Activated T-helper 1 cell treated with anti-CD3 and anti-CD28 coated beads, Interleukin-12 subunit alpha, Interleukin-12 subunit beta, Interleukin-2, Interleukin-4 antibody, amounts not matched to agents 30 ng/mL and 10 ng/mL and 1 ng/mL, durations not matched to agents 14 hours and 24 hours and 36 hours (primary cell): ENCODE measurements at places on chromosomes 11 and 22. TPM values are rescaled to one million over a fixed set of nuclear protein-coding genes. Genes with fewer than 3 reads are reported as not detected.

Gene DENND6B
- 1.7 and 2.2 TPM in 2 replicates for total RNA-seq

Gene TPP1
- total RNA-seq, result 38.4 and 40.3 TPM in 2 replicates

DNA sequence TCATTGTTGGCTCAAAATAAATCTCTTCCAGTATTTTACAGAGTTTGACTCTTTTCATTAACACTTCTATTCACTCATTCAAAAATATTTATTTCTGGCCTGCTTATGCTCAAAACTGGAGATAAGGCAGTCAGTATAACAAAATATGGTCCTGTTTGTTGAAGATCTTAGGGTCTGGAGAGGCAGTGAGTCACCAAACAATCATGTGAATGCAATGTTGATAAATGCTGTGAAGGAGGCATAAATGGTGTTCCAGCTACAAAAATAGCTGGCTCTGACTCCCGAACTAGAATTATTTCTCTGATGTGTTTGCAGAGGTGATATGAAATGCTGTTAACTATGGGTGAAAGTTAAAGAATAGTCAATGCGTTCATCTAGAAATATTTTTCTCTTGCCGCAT is 390.6 kb downstream of the AASDHPPT start:
- H3K27ac ChIP-seq, result no peak overlapping the region
- H3K4me1 ChIP-seq, result no peaks in the 10 kb centered on the region
- H3K4me3 ChIP-seq, result no peak overlapping the region
- no peaks in the 10 kb centered on the region for H3K27me3 ChIP-seq

Gene POU2AF3
- 0.21 and 0.39 TPM in 2 replicates for total RNA-seq

Gene RANBP1
- total RNA-seq, result 509 and 524 TPM in 2 replicates

DNA sequence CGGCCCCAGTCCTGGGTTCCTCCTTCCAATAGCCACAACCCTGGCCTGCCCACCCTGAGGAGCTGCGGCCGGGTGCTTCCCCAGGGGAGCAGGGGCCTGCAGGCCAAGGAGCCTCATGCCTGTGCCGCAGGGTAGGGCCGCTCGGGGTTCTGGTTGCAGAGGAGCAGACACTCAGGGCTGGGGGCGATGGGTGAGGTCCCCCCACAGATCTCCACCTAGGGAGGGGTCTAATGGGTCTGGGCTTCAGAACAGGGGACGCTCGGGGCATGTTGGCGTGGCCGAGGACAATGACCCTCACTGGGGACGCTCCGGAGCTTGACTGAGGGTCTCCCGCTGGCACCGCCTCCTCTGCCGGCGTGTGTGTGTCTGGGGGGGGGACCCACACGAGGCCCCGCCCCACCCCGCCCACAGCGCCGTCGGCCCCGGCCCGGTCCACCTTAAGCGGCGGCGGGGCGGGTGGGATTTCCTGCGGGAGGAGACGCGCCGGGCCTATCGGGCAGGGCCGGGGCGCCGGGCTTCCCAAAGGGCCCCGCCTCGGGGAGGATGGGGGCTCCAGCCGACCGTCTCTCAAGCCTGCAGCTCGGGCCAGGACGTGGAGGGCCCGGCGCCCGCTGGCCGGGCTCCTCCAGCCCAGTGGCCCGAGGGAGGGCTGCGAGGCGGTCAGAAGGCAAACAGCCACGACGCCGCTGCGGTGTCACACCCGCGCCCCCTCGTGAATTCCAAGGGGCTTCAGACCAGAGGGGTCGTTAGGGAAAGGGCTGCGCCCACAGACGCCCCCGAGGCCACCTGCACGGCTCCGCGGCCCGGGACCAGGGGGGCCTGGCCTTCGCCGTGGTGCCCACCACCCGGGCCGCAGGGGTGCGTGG is 640 bp upstream of the ZDHHC8 start:
- H3K4me3 ChIP-seq, result peak overlapping the region; percentile 59
- H3K27me3 ChIP-seq, result no peaks in the 10 kb centered on the region
- DNase-seq, result peak; percentile 67

Gene SCGB1D2
- total RNA-seq, result not detected in 2 replicates

Gene MLC1
- total RNA-seq, result not detected in 2 replicates

DNA sequence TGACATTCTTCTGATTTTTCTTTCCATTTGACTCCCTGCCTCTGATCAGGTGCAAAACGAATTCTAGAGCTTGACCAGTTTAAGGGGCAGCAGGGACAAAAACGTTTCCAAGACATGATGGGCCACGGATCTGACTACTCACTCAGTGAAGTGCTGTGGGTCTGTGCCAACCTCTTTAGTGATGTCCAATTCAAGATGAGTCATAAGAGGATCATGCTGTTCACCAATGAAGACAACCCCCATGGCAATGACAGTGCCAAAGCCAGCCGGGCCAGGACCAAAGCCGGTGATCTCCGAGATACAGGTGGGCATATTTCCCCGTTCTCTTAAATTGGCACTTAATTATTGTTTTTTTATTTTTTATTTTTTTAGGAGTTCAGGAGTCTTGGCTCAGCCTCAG is 15.4 kb downstream of the XRCC6 start:
- no peak overlapping the region for H3K27ac ChIP-seq
- H3K36me3 ChIP-seq, result peaks cover 45% of the 10 kb centered on the region
- H3K27me3 ChIP-seq, result no peaks in the 10 kb centered on the region
- no peak overlapping the region for H3K4me3 ChIP-seq
- no peak for DNase-seq

GRCh38 chr11:134734141-134734845 is 322.3 kb upstream of the B3GAT1 start:
- no peak for DNase-seq
- no peak overlapping the region for H3K27ac ChIP-seq
- H3K27me3 ChIP-seq, result no peaks in the 10 kb centered on the region
- no peaks in the 10 kb centered on the region for H3K4me1 ChIP-seq
- no peak overlapping the region for H3K4me3 ChIP-seq

- DNase-seq, result no peak
- H3K36me3 ChIP-seq, result peaks cover 2% of the 10 kb centered on the region
- H3K27ac ChIP-seq, result no peak overlapping the region
- peaks cover 41% of the 10 kb centered on the region for H3K27me3 ChIP-seq
Observed at GRCh38 chr11:11620173-11620920, 1.5 kb downstream of the GALNT18 start.
